ENCODE measurements at places on chromosomes 3 and 15.

- peak; percentile 70 for DNase-seq
Observed at GRCh38 chr3:113606539-113607218, 74.3 kb downstream of the SIDT1 start.

DNA sequence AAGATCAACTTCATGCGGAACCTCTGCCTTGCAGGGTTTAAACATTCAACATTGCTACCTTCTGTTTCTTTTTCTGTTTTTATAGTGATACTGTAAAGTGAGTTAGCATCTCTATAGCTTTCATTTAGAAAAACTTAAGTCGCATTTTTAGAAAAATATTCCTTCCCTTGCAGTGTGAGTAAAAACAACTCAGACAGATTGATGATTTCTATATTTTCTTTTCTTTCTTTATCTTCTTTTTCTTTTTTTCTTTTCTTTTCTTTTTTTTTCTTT is 2.8 kb upstream of the MEIS2 start:
- no peak for DNase-seq

- no peak for DNase-seq
Observed at GRCh38 chr3:72690629-72691028, 157.6 kb downstream of the SHQ1 start.

- no peak for DNase-seq
Observed at GRCh38 chr3:23645533-23646183, 160.1 kb upstream of the UBE2E1 start.

DNA sequence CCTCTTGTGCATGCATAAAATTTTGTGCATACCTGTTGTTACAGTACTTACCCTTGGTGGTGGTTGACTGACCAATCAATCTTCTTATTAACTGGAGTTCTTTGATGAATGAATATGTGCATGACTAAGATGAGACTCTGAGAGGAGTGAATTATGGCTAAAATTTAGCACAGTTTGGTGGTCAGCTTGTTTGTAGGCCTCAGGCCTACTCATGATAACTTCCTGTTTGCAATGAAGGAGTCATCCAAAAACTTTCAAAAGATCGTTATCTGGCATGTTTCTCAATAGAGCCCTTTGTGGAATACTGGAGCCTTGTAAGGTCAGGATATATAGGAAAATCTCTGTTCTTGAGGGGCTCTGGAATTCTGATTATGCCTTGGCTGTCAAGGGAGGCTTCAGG is 66.5 kb downstream of the LEKR1 start:
- DNase-seq: no peak

DNA sequence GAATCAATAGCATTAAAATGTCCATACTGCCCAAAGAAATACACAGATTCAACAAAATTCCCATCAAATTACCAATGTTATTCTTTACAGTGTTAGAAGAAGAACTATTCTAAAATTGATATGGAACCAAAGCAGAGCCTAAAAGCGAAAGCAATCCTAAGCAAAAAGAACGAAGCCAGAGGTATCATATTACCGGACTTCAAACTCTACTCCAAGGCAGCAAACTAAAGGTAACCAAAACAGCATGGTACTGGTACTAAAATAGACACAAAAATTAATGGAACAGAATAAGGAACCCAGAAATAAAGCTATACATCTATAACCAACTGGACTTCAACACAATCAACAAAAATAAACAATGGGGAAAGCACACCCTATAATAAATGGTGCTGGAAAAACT is 167.5 kb downstream of the ADAMTS9 start:
- DNase-seq: no peak

GRCh38 chr15:75770131-75770530 is 57.5 kb upstream of the CSPG4 start:
- DNase-seq: no peak

DNA sequence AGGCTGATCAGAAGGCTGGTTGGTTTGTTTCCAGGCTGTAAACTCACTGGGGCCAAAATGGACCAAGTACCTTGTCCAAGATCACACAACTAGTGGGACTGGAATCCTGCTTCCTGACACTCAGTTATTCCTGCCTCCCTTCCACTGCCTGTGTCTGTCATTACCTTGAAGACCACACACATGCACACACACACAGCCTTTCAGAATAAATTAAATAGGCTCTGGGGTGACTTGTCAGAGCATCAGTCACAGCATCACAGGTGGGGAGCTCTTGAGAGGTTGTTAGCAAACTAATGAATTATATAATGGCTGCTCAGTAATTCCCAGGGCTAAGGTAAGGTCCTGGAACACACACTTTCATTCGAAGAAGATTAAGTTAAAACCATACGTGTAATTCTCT is 231.8 kb downstream of the UACA start:
- no peak for DNase-seq

DNA sequence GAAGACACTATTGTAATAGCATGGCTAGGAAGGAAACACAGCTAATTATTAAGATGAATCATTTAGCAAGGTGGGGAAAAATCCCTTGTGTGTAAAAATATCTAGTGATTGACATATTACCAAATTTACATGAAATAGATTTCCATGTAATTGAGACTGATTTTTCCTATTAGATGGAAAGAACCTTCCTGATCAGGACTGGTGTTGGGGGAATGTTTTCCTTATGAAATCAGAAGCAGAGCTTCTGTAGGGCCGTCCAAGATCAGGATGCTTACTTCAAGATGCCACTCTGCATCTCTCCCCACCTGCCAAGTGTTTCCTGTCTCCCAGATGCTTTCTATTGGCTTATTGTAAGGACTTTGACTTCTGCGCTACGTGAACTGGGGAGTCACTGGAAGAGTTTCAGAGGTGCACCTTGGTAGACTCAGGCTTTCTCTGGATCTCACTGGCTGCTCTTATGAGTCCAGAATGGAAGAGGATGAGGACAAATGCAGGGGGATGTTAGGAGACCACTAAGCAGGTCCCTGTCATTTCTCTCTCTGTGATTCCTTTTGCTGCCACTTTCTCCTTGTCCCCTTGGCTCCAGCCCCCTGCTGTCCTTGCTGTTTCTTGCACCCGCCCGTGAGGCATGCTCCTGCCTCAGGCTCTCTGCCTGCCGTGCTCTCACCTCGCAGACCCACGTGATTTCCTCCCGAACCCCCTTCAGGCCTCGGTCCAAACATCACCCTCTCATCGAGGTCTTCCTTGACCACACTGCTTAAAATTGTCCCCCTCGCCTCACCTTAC is 30.1 kb downstream of the BTD start:
- DNase-seq: no peak

GRCh38 chr3:54660714-54661132 is 267.1 kb downstream of the LRTM1 start:
- DNase-seq: no peak

DNA sequence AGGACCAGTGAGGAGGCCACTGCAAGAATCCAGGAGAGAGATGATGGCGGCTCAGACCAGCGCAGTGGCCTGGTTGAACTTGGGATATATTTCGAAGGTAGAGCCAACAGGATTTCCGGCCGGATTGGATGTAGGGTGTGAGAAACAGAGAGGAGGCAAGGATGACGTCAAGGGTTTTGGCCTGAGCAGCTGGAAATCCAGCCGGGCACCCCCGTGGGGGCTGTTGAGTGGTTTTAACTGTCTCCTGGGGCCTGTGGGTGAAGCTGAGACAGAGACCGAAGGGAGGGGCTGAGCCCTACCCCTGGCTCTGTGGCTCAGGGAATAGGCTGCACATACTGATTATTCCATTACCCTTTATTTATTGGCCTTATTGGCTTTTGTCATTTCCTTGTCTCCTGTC is 45.7 kb downstream of the EXOG start:
- DNase-seq: no peak

DNA sequence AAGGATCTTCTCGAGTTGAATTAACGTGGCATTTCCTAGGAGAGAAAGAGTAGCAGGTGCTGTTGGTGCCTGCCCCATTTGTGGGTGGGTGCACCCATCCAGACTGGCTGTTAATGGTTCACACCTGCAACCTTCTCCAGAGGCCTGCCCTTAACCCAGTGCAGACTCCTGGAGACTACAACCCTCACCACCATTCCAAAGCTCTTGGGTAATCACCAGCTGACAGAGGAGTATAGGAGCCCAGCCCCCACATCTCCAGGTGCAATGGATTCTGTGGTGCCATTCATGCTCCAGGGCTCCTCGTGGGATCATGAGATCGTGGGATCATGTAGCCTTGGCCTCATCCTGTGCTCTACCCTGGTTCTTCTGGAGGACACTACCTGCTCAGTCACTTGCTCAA is 60.2 kb downstream of the SEMA5B start:
- no peak for DNase-seq

- no peak for DNase-seq
Observed at GRCh38 chr15:48052946-48053345, 67.8 kb upstream of the SLC24A5 start.

DNA sequence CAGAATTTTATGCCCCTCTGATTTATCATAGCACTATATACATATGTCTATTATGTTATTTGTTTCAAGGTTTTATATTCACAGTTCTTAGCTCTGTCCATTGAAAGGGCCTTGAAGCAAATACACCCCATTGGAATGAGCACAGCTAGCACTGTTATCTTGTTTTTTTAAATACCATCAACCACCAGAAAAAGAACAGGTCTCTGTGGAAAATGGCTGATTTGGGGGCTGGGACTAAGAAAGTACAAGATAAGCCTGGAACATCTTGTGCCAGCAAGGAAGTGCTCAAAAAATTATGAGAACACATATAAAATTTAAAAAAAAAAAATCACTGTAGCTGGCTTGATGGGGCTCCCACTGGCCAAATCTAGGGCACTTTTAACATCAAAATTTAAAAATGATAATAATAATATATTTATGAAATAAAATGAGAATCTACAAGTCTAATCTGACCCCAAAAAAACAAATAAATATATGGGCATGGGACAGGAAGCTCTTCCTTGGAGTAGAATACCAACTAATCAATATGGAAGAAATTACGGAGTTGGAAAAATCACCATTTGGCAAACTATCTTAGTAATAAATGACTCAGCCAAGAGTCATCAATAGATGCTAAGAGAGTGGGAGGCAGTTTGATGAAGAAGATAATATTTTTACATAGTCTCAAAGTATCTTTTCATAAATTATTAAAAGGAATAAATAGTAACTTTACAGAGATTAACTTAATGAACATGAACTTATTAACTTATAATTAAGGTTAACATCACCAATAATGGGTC is 20.5 kb downstream of the IFT80 start:
- DNase-seq: no peak

GRCh38 chr3:184592371-184593219 is 31.0 kb downstream of the EPHB3 start:
- DNase-seq: no peak

GRCh38 chr15:40768521-40769273 is 1.1 kb upstream of the C15orf62 start:
- DNase-seq: no peak

DNA sequence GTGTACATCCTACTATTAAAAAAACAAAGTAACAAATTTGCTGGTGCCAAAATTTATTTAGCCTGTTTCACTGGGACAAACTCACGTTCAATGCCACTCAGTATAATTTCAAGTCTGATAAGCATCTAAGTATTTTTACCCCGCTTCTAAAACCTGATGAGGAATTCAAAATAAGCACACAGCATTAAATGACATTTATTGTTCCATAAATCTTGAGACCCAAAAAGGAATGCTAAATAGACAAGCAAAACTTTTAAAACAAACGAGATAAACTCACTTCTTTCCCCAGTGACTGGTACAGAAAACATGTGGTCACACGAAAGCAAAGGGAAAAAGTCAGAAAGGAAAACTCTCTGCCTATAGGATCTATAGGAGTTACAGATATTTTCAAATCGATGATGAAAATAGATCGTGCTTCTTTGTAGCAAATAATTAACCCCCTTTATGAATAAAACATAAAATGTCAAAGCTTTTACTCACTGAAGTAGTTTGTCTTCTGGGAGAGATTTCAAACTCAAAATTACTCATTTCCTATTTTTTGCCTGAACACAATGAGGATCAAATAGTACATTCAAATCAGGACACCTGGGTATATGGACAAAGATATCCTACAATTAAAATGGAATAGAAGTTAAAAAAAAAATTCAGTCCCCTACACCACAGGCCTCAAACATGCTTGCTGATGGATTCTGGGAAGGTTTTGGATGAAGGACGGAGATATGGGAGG is 51.7 kb downstream of the UBP1 start:
- DNase-seq: no peak

DNA sequence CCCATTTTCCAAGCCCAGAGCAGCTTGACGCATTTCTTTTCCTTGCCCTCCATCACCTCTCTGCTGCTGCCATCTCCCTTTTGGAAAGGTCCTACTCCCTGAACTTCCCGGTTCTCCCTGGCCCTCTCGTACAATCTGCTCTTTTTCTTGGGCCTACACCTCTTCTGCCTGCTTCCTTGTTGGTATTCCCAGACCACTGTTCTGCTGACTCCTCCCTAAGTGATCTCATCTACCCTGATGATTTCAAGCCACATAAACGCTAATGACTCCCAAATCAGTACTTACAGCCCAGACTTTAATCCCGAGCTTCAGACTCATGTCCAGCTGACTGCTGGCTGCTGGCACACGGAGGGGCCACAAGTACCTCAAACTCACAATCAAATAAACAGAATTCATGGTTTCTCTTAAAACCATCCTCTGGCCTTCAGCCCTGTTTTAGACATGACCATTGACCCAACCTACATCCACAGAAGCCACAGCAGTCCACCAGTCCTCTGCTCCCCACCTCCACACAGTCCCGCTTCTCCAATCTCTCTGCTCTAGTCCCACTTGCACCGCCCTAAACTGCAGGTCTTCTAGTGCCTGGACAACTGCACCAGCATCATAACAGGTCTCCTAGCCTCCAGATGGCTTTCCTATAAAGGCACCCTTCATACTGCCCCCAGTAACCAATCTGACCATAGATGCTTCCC is 57.6 kb downstream of the AAGAB start:
- no peak for DNase-seq

DNA sequence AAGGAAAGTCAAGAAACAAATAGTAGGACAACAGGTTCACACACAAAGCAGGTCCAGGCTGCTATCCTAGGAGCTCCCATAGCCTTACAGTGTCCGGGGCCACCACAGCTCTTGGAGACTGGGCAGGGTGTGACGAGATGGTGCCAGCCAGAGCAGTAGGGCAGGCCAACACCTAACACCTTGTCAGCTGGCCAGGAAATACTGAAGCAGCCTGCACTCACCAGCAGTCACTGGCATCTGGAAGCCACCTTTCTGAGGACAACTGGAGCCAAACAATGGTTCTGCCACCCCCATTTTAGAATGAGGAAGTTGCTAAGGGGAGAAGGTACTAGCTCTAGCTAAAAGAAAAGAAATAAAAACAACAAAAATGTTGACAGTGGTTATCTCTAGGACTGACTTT is 47.2 kb downstream of the CCDC12 start:
- no peak for DNase-seq

DNA sequence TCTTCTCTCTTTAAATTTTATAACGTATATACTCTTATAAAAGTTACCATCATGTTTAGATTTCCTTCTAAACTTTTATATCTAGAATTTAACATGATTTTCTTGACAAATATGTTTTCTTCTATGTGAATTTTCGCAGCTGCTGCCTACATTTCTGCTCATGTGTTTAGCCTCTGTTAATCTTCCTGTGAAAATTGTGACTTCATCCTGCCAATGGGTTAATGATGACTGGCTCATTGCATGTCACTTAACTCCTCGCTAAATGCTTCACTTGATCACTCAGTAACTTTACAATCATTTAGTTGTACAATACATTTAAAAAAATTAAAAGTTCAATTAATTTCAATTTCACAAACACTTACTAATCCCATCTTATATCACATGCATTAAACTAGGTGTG is 178.1 kb downstream of the LPP start:
- DNase-seq: no peak

GRCh38 chr3:137202941-137203340 is 245.2 kb downstream of the IL20RB start:
- no peak for DNase-seq

GRCh38 chr15:65213241-65213640 is 2.0 kb upstream of the CILP start:
- DNase-seq: no peak

GRCh38 chr15:100565591-100565990 is 36.4 kb downstream of the LINS1 start:
- no peak for DNase-seq
